ENCODE measurements at places on chromosomes 7 and 10. TPM values are rescaled to one million over a fixed set of nuclear protein-coding genes. Genes with fewer than 3 reads are reported as not detected.

- DNase-seq = no peak
Observed at GRCh38 chr7:149780636-149781419, 7.4 kb upstream of the ZNF467 start.

GRCh38 chr7:134593530-134594392, 44.9 kb downstream of the AKR1B15 start:
- no peak for DNase-seq

Gene ERVW-1
- total RNA-seq = not detected

- DNase-seq = no peak
Observed at GRCh38 chr10:21174715-21175495, 277.8 kb upstream of the NEBL start.

Gene AMPH
- 6.3 TPM for total RNA-seq

DNA sequence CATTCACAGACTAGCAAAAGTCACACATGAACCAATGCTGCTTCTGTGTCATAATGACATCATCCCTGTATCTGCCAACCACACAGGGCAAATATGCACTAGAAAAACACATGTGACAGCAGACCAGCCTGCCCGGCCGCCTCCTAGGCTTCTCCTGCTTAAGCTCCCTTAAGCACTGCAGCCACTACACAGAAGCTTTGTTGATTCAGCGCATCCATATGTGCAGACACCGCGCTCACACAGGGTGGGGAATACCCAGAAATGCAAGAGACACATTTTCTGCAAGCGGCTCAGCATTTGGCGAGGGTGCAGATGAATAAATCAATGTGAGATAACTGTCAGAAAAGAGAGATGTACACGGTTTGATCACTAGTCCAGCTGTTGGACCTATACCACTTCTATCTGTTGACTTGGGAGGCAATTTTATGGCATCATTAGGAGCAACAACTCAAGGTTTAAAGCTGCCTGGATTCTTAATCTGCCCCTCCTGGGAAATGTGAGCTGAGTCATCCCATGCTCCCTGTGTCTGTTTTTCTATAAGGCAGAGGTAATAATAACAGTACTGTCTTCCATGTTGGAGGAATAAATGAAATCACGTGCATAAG, 33.4 kb downstream of the CPXM2 start:
- DNase-seq = no peak

- DNase-seq = no peak
Observed at GRCh38 chr7:69076566-69076965, 521.7 kb upstream of the AUTS2 start.

Gene CALY
- not detected for total RNA-seq

GRCh38 chr7:150476819-150477631, 26.6 kb downstream of the GIMAP8 start:
- no peak for DNase-seq

GRCh38 chr10:98446151-98446660, 529 bp downstream of the HPS1 start:
- DNase-seq = no peak

DNA sequence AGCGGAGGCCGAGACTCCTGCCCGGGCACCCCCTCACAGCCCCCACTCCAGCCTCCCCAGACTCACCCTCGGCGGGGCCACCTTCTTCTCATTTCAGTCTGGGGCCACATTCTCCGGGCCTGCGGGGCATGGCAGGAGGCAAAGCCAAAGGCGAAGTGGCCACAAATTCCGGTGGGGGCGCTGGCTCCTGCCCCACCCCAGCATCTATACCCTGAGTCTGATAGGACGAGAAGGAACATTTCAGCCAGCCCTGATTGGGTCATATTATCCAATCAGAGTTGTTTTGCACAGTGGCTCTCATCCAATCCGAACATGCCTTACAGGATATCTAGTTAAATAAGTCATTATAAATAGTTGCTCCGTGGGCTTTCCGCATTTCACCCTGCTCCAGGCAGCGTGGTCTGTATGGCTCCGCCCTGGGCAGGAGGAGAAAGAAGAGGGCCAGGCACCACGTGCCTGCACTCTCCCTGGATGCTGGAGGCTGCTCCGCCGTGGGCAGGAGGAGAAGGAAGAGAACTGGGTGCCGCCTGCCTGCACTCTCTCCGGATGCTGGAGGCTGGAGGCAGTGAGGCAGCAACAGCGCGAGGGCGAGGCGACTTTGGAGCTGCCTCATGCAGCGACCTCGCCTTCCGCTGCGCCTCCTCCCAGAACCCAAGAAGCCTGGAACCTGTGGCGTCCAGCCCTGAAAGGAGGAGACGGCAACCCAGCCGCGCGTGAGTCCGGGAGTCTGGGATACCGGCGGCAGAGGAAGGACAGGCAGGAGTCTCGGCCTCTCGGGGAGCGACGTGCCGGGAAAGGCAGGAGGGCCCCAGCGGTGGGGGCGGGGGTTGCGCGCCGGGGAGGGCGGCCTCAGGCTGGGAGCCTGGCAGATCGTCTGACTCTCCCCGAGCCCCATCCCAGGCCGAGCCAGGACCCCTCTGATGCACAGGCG, 162.9 kb downstream of the ZNF33B start:
- no peak for DNase-seq

DNA sequence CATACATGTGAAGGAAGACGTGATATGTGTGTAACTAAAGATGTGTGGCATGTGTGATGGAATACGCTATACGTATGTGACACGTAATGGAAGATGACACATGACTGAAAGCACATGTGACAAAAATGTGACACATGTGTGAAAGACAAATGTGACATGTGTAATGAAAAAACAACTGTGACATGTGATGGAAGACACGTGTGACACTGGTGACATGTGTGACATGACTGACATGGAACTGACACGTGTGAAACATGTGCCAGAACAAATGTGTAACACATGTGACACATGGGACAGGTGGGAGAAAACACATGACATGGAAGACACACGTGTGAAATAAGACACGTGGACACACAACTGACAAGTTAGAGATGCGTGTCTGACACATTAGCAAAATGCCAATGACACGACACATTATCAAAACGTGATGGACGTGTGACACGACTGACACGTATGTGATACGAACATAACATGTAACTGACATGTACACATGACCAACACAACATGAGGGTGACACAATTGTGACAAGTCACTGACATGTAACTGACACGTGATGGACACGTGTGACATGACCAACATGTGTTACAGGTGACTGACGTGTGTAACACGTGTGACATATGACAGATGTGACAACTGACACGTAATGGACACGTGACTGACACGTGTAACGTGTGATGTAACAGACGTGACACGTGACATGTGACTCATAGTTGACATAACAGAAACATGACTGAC, 24.4 kb downstream of the CRPPA start:
- no peak for DNase-seq

Gene TCF7L2
- 9.9 TPM for total RNA-seq

Gene RSBN1L
- total RNA-seq = 18.1 TPM

DNA sequence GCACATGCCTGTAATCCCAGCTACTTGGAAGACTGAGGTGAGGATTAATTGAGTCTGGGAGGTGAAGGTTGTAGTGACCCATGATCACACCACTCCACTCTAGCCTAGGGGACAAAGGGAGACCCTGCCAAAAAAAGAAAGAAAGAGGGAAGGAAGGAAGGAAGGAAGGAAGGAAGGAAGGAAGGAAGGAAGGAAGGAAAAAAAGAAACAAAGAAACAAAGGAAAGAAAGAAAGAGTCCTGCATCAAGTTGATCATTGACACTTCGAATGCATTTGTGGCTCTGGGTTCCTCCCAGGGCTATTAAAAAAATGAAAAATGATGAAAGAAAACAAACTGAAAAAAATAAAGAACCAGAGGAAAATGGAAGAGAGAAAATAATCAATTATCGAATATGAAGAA, 3.9 kb upstream of the PRRT4 start:
- DNase-seq = no peak
